CD4-positive, alpha-beta T cell treated with Interleukin-12 subunit alpha and Interleukin-12 subunit beta, for 1 hour (primary cell): ENCODE measurements at places on chromosomes 11 and 22.
A peak's percentile ranks its signal among the peaks of the same experiment; 100 is the strongest.

GRCh38 chr11:78379039-78379670 is 38.5 kb downstream of the GAB2 start:
- DNase-seq: peak; percentile 3

- DNase-seq: no peak
Observed at GRCh38 chr11:73287400-73288101, 15.4 kb downstream of the P2RY6 start.

DNA sequence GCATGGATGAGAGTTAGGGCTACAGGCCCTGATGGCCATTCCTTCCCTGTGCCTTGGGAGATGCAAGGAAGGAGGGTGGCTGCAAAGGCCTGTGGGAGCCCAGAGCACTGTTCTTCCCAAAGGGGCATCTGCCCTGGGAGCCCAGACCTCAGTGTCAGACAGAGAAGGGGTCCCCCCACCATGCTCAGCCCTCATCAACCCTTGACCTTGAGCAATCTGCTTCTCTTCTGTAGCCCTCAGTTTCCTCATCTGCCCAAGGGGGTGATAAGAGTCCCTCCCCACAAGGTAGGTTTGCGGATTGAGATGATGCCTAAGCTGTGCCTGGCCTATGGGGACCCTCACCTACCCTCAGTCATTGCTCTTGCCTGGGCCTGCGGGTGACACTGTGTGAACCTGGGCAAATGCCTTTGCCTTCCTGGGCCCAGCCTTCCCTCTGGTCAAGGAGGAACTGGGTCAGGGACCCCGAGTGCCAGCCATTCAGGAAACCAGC is 47.5 kb downstream of the IGLL5 start:
- DNase-seq: no peak

GRCh38 chr11:16454289-16454863 is 98.0 kb upstream of the SOX6 start:
- DNase-seq: no peak

DNA sequence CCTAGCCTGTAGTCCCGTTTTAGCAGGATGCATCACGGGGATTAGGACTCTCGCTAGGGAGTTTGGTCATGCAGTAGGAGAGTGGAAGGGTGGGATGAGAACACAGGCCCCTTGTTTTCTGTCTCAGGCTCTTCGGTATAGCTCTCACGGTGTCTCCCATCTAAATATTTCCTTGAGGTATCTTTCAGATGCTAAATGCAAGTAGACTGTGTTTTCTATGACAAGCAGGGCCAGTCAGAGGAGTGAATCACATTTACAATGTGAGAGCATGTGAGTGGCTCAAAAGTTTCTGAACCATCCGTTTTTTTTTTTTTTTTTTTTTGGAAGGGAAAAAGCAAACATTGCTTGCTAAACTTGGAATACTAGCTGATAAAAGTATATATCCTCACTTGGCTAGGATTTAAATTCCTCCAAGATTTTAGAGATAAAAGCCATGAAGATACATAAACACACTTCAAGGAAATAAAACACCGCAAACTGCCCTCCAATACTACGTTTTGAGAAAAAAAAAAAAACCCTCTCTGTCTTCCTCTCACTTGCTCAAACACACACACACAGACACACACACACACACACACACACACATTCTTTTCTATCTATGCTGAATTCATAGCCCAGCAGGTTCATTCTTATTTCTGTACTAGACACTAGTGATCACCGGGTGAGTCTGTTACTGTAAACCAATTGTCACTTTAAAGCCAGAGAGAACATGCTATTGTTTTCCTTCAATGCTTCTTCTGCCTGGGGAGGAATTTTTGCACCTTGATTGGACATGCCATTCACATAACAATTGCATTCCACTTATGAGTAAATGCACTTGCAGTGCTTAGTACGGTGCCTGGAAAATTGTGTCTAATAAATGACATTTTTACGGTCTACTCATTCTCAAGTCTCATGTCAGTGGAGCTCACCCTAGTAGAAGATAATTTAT is 224.6 kb upstream of the CCDC90B start:
- DNase-seq: no peak

DNA sequence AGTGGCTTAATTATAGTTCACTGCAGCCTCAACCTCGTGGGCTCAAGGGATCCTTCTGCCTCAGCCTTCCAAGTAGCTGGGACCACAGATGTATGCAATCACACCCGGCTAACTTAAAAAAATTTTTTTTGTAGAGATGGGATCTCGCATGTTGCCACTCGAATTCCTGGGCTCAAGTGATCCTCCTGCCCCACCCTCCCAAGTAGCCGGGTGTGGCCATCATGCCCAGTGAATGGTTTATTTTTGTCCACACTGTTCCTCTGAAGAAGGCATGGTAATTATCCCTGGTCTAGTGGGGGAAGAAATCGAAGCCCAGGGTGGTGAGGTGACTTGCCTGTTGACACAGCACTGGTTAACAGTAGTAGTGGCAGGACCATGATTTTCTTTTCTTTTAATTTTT is 1.9 kb downstream of the SAC3D1 start:
- DNase-seq: no peak

DNA sequence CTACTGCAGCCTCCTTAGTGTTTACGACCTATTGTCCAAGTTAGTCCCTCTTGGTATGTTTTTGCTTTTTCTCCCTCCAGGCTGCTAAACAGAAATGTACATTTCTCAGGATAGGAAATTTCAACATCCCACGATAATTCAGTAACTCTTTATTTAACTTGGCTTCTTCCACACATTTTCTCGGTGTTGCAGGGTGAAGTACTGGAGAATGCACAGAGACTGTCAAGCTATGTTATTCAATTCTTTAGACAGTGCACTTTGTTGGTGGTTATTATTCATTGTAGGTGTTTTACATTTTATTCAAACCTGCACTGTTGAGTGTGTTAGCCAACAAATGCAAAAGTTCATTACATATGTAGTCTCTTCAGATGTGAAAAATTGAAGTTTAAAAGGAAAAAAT is 839.8 kb downstream of the LRRC4C start:
- no peak for DNase-seq

- DNase-seq: no peak
Observed at GRCh38 chr11:130442737-130443136, 5.7 kb upstream of the ADAMTS15 start.

DNA sequence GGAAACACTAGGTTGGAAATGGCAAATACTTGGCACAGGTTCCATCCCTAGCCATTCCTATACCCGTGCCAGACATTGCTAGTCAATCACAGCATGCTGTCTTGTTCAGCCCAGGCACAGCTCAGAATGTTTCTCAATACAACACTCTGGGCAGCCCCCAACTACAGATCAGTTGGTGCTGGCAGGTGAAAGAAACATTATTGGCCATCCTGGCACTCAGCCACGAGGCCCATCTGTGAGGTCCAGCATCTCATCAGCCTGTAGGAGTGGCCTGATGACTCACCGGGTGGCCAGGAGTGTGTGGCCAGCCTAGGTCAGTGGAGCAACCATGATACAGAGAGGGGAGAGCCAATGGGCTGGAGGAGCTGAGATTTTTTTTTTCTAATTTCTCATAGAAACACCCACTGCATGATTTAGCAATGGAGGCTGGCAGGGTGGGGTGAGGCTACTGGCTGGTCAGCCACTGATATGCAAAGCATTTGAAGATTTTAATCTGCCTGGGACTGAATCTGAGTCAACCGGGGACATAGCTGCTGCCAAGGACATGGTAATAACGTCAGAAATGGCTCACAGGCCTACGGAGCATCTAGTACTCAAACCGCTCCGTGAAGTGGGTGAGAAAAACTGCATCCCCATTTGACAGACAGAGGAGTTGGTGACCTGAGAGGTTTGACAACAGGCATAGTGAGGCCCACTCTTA is 5.4 kb downstream of the MYO18B start:
- DNase-seq: no peak

GRCh38 chr11:26607725-26608506 is 35.9 kb upstream of the MUC15 start:
- no peak for DNase-seq

DNA sequence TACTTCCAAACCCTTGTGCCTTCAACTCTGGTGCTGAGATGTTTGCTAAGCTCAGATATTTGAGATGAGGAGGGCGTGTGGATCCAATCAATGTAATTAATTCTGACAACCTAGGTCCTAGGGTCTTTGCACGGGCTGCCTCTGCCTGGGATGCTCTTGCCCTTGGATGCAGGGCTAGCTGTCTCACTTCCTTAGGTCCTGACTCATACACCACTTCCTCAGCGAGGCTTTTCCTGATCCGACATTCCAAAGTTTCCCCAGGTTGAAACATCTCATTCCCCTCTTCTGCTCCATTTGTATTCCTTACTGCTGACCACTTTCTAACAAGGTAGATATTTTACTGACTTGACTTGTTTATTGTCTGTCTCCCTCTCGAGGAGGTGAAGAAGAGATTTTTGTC is 43.0 kb upstream of the NTM start:
- no peak for DNase-seq

GRCh38 chr22:29031227-29032011 is 30.2 kb downstream of the C22orf31 start:
- DNase-seq: no peak

DNA sequence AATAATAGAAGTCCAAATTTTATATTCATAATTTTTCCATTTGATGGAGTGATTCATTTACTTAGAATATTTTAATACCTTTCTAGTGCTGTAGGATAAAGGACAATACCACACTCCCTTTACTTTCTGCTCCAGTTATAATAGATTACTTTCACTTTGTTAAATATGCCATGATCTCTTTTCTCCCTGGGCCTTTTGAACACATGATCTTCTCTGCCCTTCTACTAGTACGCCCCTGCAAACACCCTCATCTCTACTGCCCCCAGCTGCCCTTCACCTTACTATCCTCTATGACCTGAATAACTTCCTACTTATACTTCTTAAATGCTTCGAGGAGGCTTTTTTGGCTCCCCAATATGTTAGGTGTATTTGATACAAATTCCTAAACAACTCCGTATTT is 177.3 kb downstream of the GUCY1A2 start:
- DNase-seq: no peak

GRCh38 chr11:46472662-46472994 is 81.1 kb upstream of the CHRM4 start:
- DNase-seq: no peak

- DNase-seq: no peak
Observed at GRCh38 chr11:120146413-120147093, 8.6 kb upstream of the TRIM29 start.

DNA sequence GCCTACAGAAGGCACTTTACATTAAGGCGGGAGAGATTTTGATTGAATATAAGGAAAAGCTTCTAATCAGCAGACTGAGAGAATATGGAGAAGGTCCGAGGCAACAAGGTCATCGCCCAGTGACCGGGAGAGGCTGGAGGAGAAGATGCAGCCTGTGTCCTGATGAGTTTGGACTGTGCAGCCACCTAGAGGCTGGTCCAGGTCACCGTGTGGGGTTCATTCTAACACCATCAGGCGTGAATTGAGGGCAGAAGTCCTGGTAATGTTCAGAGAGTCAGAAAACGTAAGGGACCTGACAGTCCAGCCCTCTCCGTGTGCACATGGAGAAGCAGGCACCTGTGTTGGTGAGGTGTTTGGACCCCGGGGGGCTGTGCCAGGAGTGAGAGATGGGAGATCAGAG is 102.7 kb downstream of the FEZ1 start:
- no peak for DNase-seq

- no peak for DNase-seq
Observed at GRCh38 chr11:94550513-94550912, 6.8 kb downstream of the FUT4 start.

- DNase-seq: no peak
Observed at GRCh38 chr22:46055911-46056545, 79.1 kb upstream of the WNT7B start.

DNA sequence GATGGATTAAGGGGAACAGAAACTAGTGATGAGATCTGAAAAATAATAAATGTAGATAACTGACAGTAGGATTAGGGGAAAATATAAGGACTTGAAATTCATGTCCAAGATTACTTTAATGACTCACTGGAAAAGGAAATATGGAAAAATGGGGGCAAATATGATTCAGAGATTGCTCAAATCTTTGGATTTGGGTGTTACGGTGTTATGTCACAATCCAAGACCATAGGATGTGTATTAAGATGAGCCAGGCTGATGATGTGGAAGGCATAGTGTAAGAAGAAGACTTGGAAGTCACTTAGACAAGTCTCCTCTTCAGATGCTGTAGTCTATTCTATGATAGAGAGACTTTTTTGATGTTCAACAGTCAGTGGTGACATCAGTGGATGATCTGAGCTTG is 323.7 kb downstream of the LUZP2 start:
- no peak for DNase-seq

GRCh38 chr11:128437136-128437535 is 150.2 kb downstream of the ETS1 start:
- no peak for DNase-seq

- no peak for DNase-seq
Observed at GRCh38 chr11:70545610-70545912, 147.2 kb downstream of the CTTN start.

DNA sequence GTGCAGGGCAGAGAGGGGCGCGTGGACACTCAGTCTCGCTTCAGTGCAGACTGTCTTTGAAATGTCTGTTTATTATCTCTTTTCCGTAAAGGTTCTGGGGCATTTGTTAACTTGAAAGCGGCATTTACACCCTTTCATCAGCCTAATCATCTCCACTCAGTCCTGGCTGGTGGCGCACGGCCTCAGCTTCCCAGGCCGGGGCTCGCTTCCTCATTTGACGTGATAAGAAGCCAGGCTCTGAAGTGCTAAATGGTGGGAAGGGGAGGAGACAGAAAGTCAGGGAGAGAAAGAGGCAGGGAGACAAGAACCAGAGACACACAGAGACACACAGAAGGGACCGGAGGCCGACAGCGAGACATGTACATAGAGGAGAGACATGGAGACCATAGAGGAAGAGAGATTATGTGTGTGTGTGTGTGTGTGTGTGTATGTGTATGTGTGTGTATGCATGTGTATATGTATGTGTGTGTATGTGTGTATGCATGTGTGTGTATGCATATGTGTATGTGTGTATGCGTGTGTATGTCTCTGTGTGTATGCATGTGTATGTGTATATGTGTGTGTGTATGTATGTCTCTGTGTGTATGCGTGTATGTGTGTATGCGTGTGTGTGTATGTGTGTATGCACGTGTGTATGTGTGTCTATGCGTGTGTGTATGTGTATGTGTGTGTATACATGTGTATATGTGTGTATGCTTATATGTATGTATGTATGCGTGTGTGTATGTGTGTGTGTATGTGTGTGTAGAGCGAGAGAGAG is 101.5 kb downstream of the ST3GAL4 start:
- DNase-seq: no peak

DNA sequence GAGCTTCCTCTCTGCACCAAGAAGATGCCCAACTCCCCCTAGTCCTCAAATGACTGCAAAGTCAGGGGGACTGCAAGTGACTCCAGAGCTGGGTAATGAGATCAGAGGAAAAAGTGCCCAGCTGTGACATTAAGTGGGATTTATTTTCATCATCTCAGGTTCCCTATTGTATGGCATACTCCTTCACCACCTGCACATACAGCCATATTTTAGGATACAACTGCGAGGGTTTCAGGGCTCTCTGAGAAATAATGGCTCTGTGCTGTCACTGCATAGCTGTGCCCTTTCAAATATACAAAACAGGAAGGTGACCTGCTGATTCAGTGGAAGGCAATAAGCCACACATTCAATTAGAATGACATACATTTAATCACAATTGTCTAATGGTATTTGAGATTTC is 45.6 kb upstream of the PLET1 start:
- DNase-seq: no peak
